Activated T-cell treated with anti-CD3 and anti-CD28 coated beads for 48 hours (primary cell): ENCODE measurements at places on chromosomes 5 and 9.

GRCh38 chr5:102523541-102524175 is 24.9 kb upstream of the SLCO6A1 start:
- no peak for DNase-seq

- DNase-seq, result peak; percentile 89
Measured at GRCh38 chr9:34611811-34612787, at the start of gene RPP25L. RPP25L (minus strand) TSS chr9:34612097; CDS start chr9:34611296, 801 bp downstream.

- no peak for DNase-seq
Measured at GRCh38 chr5:78888580-78889368, 96.3 kb downstream of the ARSB start.

GRCh38 chr5:118220556-118221195 is 767.7 kb downstream of the DTWD2 start:
- DNase-seq, result no peak
